CD4-positive, alpha-beta T cell treated with Interleukin-17A for 4 hours (primary cell): ENCODE measurements at places on chromosomes 2 and 18.

- DNase-seq: no peak
Observed at GRCh38 chr2:100192825-100193224, 50.4 kb upstream of the AFF3 start.

GRCh38 chr2:229096409-229097066 is 174.5 kb downstream of the PID1 start:
- DNase-seq: no peak

- DNase-seq: no peak
Observed at GRCh38 chr2:230318190-230319121, 8.5 kb upstream of the SP140L start.

GRCh38 chr2:60379684-60380083 is 173.8 kb downstream of the BCL11A start:
- no peak for DNase-seq

DNA sequence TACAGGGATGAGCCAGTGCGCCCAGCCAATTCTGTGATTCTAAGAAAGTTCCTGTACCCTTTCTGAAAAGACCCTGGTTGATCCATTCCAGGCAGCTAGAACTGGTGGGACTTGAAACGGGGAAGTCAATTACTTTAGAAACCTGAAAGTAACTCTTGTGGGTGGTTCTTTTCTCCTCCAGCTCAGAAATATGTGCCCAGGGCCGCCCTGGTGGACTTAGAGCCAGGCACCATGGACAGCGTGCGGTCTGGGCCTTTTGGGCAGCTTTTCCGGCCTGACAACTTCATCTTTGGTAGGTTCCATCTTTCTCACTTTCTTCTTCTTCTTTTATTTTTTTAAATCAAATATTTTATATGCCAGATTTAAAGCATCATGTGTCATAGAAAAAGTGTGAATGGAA is 2.7 kb downstream of the TUBB6 start:
- DNase-seq: no peak
